ENCODE measurements at places on chromosomes 7 and 10. TPM values are rescaled to one million over a fixed set of nuclear protein-coding genes. Genes with fewer than 3 reads are reported as not detected.

Gene LIPN
- total RNA-seq, result not detected

Gene PITX3
- not detected for total RNA-seq

Gene TFR2
- 0.38 TPM for total RNA-seq

Gene SORCS1
- not detected for total RNA-seq

Gene PLEKHS1
- under 0.01 TPM for total RNA-seq

Gene VAX1
- not detected for total RNA-seq

Gene RNF148
- 1.6 TPM for total RNA-seq

Gene CFAP58
- 0.76 TPM for total RNA-seq

Gene MUC12
- not detected for total RNA-seq

Gene CYP3A5
- total RNA-seq, result not detected

Gene CFAP46
- 1.5 TPM for total RNA-seq

Gene PLAC9
- 2.3 TPM for total RNA-seq

Gene NUB1
- total RNA-seq, result 30.1 TPM

Gene UTF1
- total RNA-seq, result not detected

Gene GUSB
- 38.2 TPM for total RNA-seq

Gene TECPR1
- 56.8 TPM for total RNA-seq

All from vein endothelial cell (primary cell).